ENCODE measurements at places on chromosomes 7 and 10.

DNA sequence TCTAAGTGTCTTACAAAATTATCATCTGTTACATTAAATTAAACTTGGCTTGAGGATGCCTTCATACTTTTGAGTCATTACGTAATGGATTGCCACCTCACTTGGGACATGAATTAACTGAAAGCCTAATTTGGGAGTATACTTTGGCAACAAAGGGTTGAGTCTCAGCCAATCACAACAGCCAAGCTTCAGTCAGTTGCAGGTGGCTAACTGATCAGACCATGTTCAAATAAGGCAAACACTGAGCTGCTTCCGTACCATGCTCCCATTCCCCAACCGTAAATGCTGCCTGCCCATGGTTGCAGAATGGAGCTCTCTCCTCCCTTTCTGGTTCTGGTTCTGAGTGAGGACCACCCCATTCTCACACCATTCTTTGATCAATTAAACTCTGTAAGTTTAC lies 92.9 kb upstream of the STK17A start:
- DNase-seq: no peak

- DNase-seq: no peak
Observed at GRCh38 chr10:113304726-113305125, 248.1 kb upstream of the HABP2 start.

DNA sequence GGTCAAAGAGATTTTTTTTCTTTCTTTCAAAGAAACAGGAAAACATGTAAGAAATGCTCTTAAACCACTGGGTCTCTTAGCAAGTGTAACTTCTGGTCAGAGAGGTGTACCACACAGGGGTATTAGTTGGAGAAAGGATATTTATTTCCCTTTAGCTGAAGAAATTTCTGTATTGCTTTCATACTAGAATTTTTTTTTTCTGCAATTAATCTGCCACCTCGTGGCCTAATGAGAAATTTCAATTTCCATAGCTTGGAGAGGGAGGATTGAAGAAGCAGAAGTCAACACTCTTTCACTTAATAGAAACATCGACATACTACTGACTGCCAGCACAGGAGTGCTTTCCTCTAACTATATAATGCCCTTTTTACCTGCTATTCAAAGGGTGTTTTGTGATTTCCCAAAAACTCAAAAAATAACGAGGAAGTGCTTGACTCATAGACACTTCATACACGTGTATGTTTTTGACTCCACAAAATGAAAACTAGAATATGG lies 177.6 kb upstream of the NAMPT start:
- no peak for DNase-seq

DNA sequence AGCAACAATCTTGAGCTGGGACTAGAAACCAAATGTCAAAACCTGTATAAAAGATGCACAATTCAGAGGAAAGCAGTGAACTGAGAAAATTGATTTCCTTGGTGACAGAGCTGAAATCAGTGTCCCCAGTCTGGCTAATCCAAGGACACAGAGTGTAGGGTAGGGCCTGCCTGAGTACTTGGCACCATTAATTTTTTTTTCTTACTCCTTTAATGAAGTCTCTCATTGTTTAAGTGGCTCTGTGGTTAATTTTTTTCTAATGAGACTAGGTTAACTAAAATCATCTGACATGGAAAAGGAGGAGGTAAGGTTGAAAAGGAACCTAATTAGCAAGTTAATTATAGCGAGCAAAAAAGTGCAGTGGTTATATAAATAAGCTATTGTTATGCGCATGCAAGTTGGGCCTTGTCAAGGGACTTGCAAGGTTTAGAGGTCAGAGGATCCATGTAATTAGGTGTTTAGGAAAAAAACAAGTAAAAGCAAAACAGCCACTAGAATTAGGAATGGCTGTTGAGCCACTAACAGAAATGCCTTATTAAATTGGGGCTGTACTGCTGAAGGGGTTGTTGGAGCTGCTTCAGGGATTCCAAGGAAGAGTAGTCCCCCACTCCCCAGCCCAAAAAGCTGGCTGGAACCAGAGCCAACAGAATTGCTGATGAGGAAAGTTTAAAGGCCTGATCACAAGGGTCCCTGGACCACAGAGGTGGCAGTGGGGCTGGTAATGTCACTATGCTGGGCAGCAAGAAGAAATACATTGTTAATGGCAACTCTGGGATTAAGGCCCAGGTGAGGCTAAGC lies 58.9 kb upstream of the STRIP2 start:
- no peak for DNase-seq

- no peak for DNase-seq
Observed at GRCh38 chr10:62327885-62328284, 46.3 kb upstream of the ZNF365 start.

GRCh38 chr7:146683439-146683838 lies 566.8 kb downstream of the CNTNAP2 start:
- DNase-seq: no peak

DNA sequence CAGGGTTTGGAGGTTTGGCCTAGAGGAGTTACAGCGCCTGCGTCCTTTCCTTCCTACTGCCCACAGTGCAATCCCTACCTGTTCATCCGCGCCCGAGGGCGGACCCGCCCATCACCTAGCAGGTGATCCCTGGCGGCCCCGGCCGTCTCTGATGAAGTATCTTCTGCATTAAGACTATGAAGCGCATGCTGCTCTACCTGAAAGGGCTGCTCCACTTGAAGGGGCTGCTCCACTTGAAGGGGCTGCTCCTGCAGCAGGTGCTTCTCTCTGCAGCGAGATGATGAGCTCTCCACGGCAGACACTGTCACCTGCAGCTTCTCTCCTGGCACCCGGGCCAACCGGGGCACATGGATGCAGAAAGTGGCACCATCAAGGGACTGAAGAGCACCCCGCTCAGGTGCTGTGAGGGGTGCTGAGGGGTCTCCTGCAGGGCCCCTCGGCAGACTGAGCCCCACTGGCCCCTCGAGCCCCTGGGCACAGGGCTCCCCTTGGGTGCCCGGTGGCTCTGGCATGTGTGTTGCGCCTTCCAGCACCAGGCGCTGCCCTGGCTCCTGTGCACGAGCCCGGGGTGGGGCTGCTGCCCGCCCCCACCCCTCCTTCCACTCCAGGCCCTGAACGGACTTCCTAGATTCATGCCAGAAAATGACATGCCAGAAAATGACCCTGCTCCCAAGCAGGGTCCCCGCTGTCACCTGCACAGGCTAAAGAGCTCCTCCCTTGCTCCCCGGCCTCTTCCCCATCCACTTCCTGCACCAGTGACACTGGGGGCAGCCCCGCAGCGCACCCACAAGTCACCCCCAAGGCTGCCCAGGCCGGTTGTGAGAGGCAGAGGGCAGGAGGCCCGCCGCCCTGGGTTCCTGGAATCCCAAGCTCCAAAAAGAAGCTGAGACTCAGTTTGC lies 29.4 kb downstream of the WDR86 start:
- no peak for DNase-seq

DNA sequence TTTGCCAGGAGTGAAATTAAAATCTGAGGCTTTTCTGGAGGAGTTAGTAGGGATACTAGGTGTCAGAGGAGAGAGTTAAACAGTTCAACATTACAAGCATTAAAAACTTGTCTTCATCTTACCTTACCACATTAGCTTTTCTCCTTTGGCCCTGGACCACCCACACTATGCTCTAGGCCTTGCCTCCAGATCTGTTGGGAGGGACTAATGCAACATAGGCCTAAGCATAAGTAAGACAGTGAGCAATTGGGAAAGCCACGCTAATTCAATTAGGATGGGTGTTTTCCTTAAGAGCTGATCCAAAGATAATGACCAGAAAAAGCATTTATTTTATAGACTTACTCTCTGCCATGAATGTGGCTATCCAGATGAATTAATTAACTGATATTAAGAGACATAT lies 158.9 kb downstream of the ELMO1 start:
- DNase-seq: no peak

GRCh38 chr10:88428442-88428841 lies 154.7 kb downstream of the RNLS start:
- DNase-seq: no peak

GRCh38 chr10:9222917-9223316 lies 1168.4 kb downstream of the GATA3 start:
- no peak for DNase-seq

GRCh38 chr10:1413256-1413655 lies 324.1 kb downstream of the ADARB2 start:
- DNase-seq: no peak

DNA sequence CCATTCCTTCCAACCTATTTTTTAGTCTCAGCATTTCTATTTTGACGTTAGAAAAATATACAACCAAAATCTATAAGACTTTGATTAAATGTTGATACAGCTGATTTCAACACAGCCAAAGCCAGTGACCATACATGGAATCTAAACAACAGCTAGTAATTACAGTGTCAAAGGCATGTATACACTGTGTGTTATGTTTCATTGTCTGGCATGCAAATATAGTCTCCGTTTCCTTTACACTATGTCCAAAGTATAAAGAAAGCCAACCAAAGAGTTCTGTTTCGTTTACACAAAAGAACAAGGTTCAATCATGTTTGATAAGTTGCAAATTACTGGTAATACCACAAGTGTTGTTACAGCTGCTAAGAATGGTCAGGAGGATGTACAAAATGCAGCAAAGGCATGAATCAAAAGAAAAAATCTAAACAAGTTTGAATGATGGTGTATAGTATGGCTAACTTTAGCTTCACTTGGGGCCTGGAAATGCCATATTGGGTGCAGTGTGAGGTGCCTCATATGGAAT lies 268.3 kb upstream of the FERD3L start:
- no peak for DNase-seq

DNA sequence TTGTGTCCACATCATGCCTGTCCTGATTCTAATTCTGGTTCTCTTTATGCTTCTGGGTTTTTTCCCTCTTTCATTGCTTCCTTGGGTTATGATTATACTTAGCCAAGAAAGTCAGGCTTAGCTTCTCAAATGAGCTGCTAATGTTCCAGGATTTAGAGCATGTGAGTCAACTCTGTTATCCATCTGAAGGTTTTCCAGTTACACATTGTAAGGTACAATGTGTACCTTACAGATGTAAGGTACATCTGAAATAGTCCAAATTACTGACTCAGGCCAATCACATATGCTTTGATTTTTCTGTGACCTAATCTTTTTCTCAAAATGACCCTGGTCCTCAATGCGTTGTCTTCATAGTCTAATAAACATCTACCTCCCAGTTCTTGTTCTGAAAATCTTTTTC lies 13.3 kb upstream of the MIOS start:
- no peak for DNase-seq

DNA sequence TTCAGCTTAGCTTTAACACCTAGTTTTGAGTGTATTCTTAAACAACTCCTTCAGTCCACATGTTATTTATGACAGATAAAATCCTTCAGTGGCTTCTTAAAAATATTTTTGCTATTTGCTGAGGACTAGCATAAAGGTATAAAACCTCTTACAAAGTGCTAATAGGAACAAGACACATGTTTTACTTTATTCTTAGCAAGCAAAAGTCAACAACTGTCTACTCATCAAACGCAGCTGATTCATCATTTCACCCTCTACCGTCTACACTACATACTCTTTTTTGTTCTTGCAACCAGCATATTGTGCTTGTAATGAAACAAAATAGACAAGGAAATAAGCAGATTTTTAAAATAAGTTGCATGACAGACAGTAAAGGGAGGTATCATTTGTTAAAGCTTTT lies 319.7 kb downstream of the SNX13 start:
- no peak for DNase-seq

- DNase-seq: no peak
Observed at GRCh38 chr10:14456218-14456869, 125.6 kb upstream of the FRMD4A start.

- DNase-seq: no peak
Observed at GRCh38 chr10:1186683-1186990, 130.5 kb downstream of the WDR37 start.

- DNase-seq: no peak
Observed at GRCh38 chr10:97230146-97230545, 44.4 kb upstream of the SLIT1 start.

DNA sequence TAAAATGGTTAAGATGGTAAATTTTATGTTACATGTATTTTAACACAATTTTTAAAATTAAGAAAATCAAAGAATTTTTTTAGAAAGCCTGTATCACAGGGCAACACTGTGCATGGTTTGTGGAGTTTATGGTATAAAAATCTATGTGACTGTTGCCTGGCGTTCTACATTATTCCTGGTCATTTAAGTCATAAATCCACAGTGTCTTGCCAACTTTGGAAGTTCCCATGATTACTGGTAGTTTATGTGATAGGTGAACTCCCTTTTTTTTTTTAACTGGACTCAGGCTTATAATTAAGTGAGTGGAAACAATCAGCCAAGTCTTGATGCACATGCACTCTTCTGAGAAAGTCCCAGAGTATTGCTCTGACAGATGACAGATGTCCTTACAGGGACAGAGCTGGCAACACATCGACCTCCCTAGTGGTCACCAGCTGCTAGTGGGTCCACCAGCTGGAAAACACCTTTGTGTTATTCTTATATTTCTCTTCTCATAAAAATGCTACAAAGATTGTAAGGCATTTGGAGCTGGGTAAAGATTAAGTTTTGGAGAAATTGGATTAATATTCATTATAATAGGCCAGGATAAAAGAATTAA lies 8.8 kb upstream of the STN1 start:
- DNase-seq: no peak

- DNase-seq: no peak
Observed at GRCh38 chr7:27899601-27900000, 159.6 kb downstream of the TAX1BP1 start.

- no peak for DNase-seq
Observed at GRCh38 chr7:51064688-51065087, 251.9 kb downstream of the COBL start.

- no peak for DNase-seq
Observed at GRCh38 chr7:142188154-142188553, 69.7 kb downstream of the PRSS58 start.

DNA sequence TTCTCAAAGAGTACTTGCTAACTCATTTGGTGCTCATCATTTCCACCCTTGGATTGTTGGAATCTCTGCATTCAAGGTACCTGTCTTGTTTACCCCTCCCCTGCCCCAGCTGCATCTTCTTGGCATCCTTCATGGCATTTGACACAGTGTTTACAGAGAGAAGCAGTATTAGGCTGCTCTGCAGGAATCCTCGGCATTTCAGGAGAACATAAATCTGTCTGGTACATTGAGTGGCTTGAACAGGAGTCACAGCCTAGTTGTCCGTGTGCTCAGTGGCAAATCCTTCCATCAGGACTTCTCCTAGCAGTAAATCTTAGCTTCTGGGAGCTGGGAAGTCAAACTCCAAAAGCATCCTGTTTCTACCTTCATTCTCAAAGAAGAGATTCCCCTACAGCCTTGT lies 136.8 kb upstream of the YAE1 start:
- DNase-seq: no peak

- DNase-seq: no peak
Observed at GRCh38 chr10:31522820-31523219, 203.8 kb downstream of the ZEB1 start.

DNA sequence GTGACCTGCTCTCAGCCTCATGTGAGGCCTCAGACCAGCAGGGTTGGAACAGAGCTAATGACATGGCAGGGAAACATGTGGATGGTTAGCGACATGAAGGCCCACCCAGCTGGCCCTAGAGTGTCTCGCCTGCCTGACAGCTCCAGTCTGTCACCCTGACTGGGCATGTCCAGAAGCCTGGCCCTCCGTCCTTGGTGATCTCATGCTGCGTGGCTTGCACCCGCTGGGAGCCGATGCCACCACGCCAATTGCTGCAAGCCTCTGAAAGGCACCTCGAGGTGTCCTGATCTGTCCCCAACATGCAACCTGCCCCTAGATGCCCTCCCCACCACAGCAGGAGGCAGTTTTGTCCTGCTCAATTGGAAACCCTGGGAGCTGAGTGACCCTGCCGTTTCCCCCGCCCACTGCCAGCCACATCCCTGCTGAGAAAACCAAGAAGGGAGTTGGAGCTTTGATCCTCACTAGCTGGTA lies 27.8 kb upstream of the RET start:
- DNase-seq: no peak

GRCh38 chr7:80082213-80082612 lies 52.4 kb upstream of the GNAI1 start:
- no peak for DNase-seq

All from renal cortex interstitium (tissue), 15 donors.